ENCODE measurements at places on chromosomes 13 and 19. TPM values are rescaled to one million over a fixed set of nuclear protein-coding genes. Genes with fewer than 3 reads are reported as not detected.

GRCh38 chr13:49235856-49236431 lies 11.8 kb upstream of the CDADC1 start:
- DNase-seq = no peak

- no peak for DNase-seq
Measured at GRCh38 chr13:29438769-29439168, 156.7 kb downstream of the SLC7A1 start.

DNA sequence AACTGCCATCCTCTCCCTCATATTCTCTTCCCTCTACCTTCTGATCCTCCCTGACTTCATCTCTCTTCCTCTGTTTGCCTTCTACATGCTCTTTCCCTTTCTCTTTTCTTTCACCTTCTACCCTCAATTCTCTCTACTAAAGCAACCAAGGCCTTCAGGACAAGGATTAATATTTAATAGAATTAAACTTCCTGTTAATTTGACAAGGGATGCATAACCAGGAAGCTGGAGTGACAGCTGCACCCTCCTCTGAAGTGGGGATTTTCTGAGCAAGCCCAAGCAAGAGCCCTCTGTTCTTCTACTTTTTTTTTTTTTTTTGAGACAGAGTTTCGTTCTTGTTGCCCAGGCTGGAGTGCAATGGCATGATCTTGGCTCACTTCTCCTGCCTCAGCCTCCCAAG lies 63.4 kb upstream of the MED4 start:
- no peak for DNase-seq

DNA sequence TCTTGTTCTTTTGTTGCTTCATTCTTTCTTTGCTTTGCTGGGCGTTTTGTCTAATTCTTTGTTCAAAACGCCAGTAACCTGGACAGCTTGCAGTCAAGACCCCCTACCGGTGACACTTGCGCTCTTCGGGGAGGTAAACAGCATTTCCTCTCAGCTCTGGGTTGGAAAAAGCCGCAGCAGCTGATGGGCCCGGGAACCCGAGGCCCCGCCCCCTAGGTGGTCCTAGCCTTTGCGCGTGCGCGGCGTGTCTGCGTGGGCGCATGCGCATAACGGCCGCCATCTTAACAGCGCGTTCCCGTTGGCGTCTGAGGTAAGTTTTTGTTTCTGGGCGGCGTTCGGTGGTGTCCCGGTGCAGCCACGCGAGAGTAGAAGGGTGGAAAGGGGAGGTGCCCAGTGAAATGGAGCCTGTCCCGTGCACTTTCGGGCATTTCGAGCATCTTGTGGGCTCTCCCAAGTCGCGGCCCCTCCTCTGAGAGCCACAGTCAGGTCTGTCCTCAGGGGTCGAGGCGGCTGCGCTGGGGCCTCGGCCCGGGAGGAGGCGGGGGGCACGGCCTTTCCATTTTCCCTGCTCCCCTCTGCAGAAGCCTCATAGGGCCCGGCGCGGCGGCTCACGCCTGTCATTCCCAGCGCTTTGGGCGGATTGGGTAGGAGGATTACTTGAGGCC lies at the start of gene ZNF559:
Gene ZNF559 (plus strand): TSS at position 261 of the 665 bp plus-strand sequence. CDS start 14,371 bp downstream, outside the sequence.
- peak; percentile 96 for DNase-seq

GRCh38 chr19:2845107-2845506 lies 3.8 kb downstream of the ZNF555 start:
- DNase-seq = no peak

DNA sequence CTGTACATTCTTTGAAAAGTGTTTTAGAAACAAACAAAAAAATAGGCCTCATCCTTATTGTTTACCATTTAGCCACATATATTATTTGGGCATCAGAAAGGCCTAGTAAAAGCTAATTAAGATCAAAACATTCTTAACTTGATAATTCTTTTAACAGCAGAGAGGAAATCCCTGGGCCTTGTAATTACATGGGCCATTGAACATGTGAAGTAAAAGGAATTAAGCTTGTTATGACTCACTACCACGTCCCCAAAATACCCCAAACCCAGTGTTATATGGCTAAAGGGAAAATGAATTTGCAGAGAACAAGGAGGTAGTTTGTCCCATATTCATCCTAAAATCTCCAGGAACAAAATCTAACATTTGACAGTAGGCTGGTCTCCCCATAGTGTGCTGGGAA lies 439.8 kb downstream of the ITGBL1 start:
- no peak for DNase-seq

DNA sequence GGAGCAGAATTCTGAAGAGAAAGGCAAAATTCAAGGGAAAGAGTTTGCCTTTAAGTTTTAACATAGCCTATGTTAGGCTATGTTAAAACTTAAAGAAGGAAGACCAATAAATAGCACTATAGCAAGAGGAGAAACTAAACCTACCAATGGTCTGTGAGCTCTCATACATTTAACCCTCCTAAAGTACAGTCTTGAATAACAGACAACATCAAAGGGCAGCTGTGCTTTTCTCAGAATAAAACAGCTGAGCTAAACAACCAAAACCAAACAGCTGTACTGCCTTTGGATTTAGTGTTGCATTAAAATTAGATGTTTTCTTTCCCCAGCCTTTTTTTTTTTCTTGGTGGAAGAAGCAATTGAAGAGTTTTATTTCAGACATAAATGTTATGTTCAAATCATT lies 34.0 kb downstream of the KLF5 start:
- DNase-seq = no peak

GRCh38 chr19:18193388-18194180 lies 566 bp downstream of the MPV17L2 start:
- DNase-seq = no peak

- peak; percentile 43 for DNase-seq
Measured at GRCh38 chr19:31349160-31349881, at the start of gene TSHZ3. TSS of gene TSHZ3 (minus strand) at chr19:31349436. CDS start at chr19:31349219, 217 bp downstream.

- DNase-seq = no peak
Measured at GRCh38 chr13:90732049-90732448, 615.4 kb upstream of the MIR17HG start.

DNA sequence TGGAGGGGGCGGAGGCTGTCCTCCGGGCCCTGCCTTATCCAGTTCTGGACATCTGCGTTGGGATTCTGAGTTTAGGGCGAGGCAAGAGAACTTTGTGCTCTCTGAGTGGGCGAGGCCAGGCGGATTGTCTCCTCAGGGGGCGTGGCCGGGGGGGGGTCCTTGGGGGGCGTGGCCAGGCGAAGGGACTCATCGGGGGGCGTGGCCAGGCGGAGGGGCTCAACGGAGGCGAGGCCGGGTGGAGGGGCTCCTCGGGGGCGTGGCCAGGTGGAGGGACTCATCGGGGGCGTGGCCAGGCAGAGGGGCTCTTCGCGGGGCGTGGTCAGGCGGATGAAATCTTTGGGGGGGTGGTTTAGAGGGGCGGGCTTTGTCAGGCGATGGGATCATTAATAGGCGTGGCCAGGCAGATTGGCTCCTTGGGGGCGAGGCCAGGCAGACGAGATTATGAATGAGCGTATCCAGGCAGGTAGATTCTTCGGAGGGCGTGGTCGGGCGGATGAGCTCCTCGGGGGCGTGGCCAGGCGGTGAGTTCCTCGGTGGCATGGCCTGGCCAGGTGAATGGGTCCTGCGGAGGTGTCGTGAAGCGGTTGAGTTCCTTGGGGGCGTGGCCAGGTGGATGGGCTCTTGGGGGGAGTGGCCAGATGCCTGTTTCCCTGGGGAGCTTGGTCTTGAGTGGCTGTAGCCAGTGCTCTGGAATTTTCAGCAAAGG lies 10.3 kb upstream of the CACNG7 start:
- no peak for DNase-seq

- DNase-seq = no peak
Measured at GRCh38 chr13:27188239-27188638, 16.6 kb upstream of the USP12 start.

DNA sequence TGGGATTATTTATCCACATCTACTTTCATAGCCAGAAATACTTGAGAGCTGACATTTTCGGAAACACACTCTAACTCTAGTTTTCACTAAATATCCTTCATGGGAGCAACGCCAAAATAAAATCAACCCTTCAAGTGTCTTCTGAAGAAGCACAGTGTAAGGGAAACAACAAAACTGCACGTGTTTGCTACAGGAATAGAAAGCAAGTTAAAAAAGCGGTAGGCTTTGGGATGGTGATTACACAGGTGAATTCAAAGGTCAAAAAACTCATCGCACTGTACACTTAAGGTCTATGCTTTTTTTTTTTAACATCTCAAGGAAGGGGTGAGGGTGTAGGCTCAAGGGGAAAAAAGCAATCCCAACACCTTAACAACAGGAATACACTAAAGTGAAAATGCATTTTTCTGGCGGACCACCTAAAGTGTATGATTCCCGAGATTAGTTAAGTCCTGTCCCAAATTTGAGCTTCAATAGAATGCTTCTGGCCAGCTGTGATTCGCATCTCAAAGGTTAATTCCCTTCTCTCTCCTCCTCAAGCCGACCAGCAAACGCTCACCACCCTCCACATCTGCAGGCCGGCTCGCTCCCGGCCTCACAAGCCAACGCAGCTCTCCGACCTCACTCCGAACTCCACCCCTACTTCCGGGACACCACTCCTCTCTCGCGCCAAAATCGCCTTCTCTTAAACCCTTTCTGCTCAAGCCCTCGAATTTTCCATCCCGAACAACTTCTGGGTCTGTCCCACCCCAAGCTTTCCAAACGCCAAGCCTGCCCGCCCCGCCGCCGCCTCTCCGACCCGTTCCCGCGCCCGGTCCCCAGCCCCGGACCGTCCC lies 1.1 kb downstream of the ARGLU1 start:
- peak; percentile 46 for DNase-seq

GRCh38 chr13:51298812-51299211 lies 40.7 kb upstream of the SERPINE3 start:
- no peak for DNase-seq

DNA sequence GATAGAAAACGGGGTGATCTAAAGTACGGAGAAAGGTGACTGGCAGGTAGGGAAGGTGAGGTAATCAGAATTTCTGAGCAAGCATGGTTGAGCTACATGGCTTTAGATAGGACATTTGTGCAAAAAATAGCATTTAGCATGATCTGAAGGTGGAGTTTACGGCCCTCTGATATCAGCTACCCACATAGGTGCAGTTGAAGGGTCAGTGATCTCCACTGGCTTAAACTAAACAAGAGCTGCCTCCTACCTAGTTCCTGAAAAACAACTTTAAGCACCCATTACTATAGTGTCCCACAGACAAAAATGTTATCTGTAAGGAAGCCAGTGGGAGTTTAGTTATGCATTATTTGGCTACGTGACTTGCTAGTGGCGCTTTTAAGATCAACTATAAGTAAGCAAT lies 1.2 kb upstream of the CASP14 start:
- no peak for DNase-seq

DNA sequence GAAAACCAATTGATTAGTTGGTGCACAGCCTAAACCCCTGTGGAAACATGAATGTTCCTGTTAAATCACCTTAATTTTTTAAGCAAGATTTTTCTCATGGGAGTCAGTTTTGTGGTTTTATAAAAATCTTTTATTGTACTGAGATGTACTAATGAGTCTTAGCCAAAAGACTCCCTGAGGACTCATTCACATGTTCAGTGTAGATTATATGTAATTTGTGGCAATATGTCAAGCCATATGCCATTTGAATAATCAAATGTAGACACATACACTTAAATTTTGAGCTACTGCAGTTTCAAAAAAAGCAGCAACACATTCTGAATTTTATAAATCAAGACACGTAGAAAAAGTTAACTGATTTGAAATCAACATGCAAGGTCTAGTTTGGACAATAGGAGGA lies 395.2 kb downstream of the MYO16 start:
- DNase-seq = no peak

DNA sequence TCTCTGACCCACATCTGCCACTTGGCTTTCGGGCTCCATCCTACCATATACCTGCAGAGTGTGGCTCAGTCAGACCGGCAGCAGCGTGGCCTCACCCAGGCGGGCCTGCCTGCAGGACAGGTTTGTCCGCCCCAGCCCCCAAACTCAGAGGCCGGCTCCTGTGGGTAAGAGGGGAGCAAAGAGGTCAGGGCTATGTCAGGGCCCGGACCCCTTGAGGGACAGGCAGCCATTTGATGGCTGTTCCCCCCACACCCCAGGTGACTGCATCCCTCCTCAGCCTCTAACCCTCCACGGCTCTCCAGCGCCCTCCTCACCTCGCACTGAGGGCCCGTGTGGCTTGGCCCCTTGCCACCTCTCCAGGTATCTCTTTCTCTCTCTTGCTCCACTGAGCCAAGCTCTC lies 12.3 kb upstream of the ZBTB32 start:
- no peak for DNase-seq

DNA sequence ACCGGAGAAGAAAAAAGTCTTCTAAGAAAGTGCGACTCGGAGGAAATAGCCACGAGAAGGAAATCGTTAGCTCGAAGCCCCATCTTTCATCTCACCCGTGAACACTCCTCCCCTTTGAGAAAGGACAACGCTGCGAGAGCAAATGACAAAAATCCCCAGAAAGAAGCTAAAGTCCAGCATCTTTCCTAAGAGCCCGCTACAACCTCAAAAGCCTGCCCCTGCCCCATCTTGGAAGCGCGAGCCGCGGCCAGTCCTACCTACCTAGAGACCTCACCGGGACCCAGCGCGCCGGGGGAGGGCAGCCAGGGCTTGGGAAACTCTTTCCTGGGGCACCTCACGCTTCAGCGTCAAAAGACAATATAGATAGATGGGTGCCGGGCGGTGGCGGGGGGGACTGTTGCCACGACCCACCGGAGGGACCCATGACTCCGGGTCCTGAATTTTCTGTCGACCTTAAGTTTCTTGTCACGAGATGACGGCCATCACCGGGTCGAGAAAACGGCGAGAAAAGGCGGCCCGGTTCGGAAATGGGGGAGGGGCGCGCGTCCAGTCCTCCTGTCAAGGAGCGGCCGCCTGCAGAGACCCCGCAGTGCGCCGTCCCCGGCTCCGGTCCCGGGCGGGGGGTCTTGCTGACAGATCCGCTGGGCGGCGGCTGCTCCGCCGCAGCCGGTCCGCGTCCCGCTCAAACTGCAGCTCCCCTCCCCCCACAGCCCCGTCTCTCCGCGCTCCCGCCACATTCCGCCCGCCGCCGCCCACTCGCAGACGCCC lies 65.9 kb downstream of the KCNRG start:
- DNase-seq = peak; percentile 53

- peak; percentile 48 for DNase-seq
Measured at GRCh38 chr19:2270423-2271233, 11.3 kb downstream of the PEAK3 start.

DNA sequence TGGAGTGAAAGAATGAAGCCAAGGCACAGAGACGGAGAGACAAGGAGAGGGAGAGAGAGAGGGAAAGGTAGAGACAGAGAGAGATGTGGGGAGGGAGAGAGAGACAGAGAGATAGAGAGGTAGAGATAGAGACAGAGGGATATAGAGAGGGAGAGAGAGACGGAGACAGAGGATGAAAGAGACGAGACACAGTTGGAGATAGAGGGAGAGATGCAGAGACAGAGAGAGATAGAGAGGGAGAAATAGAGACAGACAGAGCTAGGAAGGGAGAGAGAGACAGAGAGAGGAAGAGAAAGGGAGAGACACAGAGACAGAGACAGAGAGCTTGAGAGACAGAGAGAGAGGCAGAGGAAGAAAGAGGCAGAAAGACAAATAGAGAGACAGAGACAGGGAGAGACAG lies 4.5 kb upstream of the CSNK1G2 start:
- DNase-seq = no peak

VAV1 gene
- total RNA-seq = not detected

DAND5 gene
- total RNA-seq = not detected

ZNF730 gene
- total RNA-seq = 26.2 TPM

SCAF1 gene
- total RNA-seq = 91.9 TPM

CD22 gene
- not detected for total RNA-seq

GRIK5 gene
- 3.8 TPM for total RNA-seq

ERVV-1 gene
- not detected for total RNA-seq

TMEM143 gene
- total RNA-seq = 8.4 TPM

ZNF566 gene
- total RNA-seq = 20.8 TPM

ADAMTSL5 gene
- total RNA-seq = not detected

USP12 gene
- 21.4 TPM for total RNA-seq

C5AR2 gene
- total RNA-seq = not detected

RASIP1 gene
- total RNA-seq = 1.0 TPM

CACNA1A gene
- 3.0 TPM for total RNA-seq
